ENCODE measurements at places on chromosomes 1 and 21.

DNA sequence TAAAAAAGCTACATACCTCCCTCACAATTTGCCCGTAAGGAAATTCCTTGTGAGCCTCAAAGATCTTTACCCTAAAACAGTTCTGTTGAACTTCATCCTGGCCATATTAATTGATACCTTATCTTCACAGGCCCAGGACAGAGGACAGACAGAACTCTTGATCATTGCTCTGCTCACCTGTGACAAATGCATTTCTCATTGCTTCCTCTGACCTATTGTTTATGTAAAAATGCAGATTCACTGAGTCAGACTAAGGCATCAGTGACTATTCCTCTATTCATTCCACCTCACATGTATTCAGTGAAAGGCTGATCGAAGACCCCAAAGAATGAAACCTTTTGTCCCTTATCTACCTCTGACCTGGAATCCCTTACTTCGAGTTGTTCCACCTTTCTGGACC is 61.0 kb downstream of the BACH1 start:
- no peak for DNase-seq

GRCh38 chr1:93733340-93733739 is 51.7 kb upstream of the BCAR3 start:
- DNase-seq, result no peak

- DNase-seq, result no peak
Measured at GRCh38 chr1:74534241-74534640, 21.8 kb upstream of the LRRC53 start.

DNA sequence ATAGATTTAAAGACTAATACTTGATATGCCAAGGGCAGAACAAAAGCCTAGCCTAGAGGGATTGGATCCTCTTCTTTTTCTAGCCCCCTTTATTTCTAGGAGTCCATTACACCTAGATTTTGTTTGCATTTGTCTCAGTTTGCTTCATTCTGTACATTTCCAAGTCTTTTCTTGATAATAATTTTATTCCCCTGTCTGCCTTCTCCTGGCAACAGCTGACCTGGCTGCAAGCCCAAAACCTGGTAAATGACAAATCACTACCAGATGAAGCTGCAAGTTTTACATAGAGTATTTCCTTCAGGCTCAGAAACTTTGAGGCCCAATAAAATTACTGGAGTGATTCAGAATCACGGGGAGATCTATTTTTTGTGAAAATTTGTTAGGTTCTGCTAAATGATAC is 36.5 kb upstream of the LHX8 start:
- DNase-seq, result no peak

DNA sequence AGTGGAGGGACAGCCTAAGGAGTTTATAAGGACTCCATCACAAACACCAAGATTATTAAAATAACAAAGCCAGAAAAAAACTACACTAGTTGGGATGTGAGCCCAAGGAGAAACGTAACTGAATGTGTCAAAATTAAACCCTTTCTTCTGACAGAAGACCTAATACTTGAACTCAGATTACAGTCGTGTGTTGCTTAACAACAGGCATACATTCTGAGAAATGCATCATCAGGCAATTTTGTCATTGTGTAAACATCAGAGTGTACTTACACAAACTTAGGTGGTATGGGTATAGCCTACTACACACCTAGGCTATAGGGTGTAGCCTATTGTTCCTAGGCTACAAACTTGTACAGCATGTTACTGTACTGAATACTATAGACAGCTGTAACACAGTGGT is 23.4 kb downstream of the DSTYK start:
- DNase-seq, result no peak

DNA sequence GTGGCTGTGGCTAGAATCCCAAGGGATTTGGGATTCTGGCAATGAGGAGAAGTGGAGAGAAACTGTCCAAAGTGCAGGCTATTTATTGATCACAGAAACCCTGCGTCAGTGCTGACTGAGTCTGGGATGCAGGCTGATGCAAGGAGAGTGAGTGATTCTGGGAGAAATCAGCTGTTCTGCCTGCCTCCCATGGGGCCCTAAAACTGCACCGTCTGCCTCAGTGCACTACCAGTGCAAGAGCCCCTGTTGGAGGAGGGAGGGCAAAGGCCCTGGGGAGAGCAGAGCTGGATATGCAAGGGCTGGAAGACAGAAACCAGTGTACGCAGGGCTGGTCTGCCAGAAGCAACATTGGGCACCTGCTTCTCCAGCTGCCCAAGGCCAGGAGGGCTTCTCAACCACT is 42.6 kb downstream of the C1orf198 start:
- DNase-seq, result no peak

All from stimulated activated CD8-positive, alpha-beta memory T cell treated with anti-CD3 and anti-CD28 coated beads, Interleukin-7, amount 100 ng/mL, for 4 hours (primary cell).